NCI-H524 (cell line): ENCODE measurements at places on chromosomes 1 and 21.

DNA sequence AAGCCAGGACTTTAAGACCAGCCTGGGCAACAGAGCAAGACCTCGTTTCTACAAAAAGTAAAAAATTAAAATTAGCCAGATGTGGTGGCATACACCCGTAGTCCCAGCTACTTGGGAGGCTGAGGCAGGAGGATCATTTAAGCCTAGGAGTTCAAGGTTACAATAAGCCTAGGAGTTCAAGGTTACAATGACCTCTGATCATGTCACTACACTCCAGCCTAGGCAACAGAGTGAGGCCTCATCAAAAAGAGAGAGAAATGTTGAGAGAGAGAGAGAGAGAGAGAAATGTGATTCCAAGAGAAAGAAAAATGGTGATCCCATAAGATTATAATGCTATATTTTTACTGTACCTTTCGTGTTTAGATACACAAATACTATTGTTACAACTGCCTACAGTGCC lies 60.2 kb downstream of the PACC1 start:
- DNase-seq, result no peak

GRCh38 chr1:112513112-112513870 lies 4.5 kb downstream of the WNT2B start:
- DNase-seq, result no peak

DNA sequence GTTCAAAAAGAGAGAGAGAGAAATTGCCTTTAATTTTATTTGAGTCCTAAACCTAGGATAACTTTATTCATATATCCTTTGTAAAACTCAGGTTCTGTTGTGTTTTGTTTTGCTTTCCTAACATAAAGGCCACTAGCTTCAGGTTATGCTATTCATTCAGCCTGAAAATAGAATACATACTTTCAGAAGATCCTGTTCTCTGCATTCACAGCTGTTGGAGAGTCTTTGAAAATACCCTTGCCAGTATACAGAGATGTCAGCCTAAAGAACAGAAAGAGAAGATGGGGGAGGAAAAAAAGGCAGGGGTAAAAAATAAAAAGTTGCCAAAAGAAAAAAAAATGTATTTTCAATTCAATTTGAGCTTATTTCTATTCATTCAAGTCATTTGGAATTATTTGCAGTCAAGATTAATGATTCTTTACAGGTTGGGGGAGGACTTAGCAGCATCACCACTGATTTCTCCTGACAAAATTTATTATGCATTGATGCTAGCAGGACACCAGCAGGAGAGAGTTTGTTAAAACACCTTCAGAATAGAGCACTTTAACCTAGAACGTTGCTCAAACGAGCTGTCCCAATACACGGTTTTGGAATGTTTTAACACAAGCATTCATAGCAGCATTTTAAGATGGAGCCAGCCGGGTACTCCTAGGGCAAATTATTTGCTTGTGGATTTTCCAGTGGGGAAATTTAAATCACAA lies 318.5 kb downstream of the NTNG1 start:
- DNase-seq, result no peak

DNA sequence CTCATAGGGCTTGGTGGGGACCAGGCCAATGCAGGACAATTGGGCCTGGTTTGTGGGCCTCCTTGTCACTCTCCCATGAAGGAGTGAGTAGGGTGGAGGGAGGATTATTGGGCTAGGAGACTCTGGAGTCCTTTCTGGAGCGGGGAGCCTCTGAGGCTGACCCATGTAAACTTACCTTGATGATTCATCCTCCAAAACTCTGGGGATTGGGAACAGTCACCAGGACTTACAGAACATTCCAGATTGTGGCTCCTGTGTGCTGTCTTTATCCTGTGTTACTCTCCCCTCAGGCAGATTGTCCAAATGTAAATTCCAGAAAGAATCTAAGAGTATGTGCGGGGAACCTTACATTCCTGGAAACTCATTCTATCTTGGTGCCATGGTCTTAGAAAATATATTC lies 197.6 kb downstream of the CAMTA1 start:
- no peak for DNase-seq

GRCh38 chr1:162357681-162358266 lies 18.9 kb downstream of the SPATA46 start:
- peak; percentile 12 for DNase-seq
